ENCODE measurements at places on chromosomes 12 and 14. TPM values are rescaled to one million over a fixed set of nuclear protein-coding genes. Genes with fewer than 3 reads are reported as not detected.

The NCKAP5L gene
- polyA plus RNA-seq: 17.4 TPM

GRCh38 chr12:31524791-31525495 is 66.0 kb downstream of the DENND5B start:
- no peak for DNase-seq

DNA sequence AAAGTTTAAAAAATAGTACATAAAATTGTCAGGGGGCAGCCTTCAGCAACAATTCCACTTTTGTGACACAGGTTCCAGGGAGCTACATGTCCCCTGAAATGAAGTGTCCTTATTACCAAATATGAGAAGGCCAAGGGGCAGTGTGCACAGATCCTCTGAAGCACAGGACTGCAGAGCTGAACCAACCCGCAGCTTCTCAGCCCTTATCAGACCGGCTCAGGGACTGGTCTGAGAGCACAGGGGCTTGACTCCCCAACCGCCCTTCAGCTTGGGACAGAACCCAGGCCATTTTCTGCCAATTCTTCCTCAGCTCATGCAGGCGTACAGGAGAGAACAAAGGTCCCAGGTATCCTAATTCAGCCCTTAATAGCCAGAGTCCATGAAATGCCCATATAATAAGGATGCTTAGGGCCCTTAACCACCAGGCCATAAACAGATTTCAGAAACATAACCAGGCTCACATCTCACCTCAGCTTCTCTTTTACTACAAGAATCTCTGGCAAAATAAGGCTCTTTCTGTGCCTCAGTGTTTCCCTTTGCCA is 221.3 kb downstream of the ANO2 start:
- DNase-seq: no peak

- DNase-seq: no peak
Observed at GRCh38 chr14:94027566-94028449, 1.7 kb downstream of the OTUB2 start.

GRCh38 chr14:86153480-86153879 is 623.5 kb downstream of the FLRT2 start:
- DNase-seq: no peak

DNA sequence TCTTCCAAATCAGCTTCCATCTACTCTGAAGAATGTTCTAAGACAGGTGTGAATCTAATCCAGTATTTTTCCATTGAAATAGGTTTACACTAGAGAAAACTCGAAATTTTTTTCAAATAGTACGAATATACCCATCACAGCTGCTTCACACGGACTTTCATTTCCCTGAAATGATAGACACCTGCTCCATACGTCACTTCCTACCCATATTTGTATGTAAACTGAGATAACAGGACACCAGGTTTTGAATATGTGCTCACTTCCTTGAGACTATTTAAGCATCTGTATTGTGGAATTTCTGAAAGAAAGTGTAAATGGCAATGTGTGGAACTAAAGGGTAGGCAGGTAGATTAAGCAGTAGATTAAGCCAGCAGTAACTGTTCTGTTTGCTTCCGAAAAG is 13.4 kb upstream of the ITPR2 start:
- no peak for DNase-seq
